ENCODE measurements at places on chromosomes 11 and 22.

GRCh38 chr11:129230006-129230405 is 37.9 kb upstream of the ARHGAP32 start:
- no peak for DNase-seq

- DNase-seq = no peak
These were observed 411 bp upstream of the EXPH5 start for GRCh38 chr11:108593923-108594434.

DNA sequence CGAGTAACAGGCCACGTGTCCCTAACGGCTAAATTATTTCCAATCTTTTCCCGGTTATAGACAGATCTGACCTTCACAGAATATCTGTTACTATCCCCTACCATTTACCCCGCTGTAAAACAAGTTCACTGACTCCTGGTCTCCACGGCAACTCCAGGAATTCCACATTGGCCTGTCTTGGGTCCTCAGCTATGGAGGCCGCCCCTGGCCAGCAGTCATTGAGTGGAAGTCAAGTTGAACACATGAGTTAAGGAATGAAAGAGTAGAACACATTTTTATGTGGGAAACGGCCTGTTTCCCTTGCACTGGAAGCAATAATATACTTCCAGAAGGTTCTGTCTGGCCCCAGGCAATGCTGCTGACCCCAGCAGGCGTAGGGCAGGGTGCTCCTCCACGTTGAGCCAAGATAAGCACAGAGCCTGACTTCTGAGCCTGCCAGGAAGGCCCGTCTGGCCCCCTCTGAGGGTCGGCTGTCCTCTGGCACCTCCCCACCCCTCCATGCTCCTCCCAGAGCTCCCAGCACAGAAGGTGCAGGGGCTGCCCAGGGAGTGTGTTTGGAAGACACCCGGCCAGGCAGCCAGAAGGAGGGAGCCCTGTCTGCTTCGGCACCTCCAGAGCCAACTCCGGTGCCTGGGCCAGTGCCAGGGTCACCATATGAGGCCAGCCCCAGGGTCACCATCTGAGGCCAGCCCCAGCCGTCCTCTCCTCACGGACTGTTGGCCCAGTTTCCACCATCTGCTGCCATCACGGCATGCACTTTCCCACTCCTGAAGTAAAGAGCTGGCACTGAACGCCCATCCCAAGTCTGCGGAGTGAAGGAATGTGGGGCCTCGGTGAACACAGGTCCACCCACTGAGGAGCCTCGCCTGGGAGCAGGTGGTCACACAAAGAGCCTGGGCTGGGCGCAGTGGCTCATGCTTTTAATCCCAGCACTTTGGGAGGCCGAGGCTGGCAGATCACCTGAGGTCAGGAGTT is 813.2 kb downstream of the BRD1 start:
- DNase-seq = no peak

DNA sequence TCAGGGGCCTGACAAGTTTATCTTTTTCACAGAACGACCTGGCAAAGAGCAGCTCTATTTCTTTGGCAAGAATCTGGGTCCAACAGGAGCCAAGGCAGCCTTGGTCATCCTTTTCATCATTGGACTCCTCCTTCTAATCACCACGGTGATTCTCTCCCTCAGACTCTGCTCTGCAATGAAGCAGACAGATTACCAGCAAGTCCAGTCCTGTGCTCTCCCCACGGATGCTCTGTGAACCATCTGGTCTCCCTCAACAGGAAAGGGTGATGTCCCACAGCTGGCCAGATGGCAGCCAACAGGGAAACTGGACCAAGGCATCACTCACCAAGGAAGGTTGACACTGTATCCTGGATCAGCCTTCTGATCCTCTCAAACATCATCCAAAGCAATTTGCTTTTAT is 17.0 kb upstream of the PANX1 start:
- no peak for DNase-seq

DNA sequence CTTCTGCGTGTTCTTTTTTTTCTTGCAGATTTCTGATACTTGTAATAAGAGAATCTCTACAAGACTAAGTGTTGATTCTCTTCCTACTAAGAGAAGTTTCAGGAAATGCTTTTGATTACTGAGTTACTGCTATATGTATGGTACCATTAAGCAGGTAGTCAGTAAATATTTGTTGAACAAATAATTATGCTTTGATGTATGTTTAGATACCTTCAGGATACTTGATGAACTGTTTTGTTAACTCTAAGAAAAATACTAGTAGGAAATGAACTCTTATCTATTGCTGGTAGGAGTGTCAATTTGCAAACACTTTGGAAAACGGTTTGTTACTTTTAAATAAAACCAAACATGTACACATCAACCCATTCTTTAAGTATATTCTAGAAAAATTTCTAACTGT is 90.6 kb downstream of the TMEM135 start:
- DNase-seq = no peak

DNA sequence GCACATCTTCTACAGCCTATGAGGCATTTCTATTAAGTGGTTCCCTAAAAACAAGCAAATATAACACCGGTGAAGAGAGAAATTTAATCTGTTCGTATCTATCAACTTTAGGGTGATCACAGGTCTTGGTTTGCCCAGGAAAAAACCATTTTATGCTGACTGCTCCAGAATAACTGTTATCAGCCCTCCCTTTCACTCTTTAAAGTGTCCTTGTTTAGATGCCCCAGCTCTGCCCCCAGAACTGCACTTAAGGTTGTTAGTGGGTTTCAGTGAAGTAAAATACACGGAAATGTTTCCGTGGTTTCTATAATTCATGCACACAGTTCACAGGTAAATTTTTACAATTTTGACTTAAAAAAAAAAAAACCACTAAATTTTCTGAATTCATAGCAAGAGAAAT is 70.0 kb downstream of the NARS2 start:
- no peak for DNase-seq

GRCh38 chr11:126186025-126186698 is 25.3 kb downstream of the RPUSD4 start:
- DNase-seq = no peak

- no peak for DNase-seq
These were observed 194.3 kb downstream of the SWAP70 start for GRCh38 chr11:9858218-9858617.

DNA sequence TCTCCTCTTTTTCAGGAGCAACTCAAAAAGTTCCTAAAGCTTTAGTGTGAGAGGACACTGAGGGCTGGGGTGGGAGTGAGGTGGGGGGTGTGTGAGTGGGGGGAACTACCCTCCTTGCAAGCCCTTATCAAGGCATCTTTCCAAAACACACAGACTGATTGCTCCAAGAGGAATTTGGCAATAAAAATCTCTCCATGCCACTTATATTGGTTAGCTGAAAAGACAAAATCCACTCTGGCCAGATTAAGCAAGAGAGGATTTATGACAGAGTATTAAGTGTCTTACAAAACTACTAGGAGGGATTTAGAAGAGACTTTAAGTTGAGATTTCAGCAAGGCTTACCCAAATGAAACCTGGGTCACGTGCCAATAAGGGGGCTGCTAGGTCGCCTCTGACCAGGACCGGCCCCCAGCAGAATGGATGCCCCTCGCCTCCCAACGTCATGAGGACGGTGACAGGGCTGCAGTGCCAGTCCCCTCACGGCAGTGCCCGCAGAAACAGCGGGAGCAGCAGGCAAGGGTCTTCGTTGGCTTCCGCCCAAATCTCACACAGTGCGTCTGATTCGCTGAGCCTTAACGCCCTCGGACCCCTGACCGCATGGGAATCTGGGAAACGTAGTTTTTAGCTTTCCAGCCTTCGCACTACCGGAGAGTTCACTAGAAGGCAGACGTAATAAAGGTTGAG is 22.1 kb upstream of the CTR9 start:
- DNase-seq = no peak

DNA sequence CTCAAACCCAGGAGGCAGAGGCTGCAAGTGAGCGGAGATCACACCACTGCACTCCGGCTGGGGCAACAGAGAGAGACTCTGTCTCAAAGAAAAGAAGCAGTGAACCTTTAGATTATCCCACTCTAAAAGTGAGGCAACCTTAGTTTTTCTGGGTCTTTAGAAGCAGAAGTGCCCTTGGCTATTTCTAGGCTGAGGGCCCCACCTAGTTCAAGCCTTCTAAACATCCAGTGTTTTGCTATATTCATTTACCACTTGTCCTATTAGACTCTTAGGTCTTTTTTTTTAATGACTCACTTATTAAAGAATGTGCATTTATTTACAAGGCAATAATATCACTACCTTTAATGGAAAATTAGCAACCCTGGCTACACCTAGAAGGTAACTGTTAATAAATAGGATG is 16.7 kb upstream of the EHF start:
- DNase-seq = no peak

GRCh38 chr22:37675930-37676735 is 697 bp downstream of the LGALS1 start:
- no peak for DNase-seq

GRCh38 chr11:100923555-100923954 is 206.1 kb downstream of the PGR start:
- peak; percentile 46 for DNase-seq

DNA sequence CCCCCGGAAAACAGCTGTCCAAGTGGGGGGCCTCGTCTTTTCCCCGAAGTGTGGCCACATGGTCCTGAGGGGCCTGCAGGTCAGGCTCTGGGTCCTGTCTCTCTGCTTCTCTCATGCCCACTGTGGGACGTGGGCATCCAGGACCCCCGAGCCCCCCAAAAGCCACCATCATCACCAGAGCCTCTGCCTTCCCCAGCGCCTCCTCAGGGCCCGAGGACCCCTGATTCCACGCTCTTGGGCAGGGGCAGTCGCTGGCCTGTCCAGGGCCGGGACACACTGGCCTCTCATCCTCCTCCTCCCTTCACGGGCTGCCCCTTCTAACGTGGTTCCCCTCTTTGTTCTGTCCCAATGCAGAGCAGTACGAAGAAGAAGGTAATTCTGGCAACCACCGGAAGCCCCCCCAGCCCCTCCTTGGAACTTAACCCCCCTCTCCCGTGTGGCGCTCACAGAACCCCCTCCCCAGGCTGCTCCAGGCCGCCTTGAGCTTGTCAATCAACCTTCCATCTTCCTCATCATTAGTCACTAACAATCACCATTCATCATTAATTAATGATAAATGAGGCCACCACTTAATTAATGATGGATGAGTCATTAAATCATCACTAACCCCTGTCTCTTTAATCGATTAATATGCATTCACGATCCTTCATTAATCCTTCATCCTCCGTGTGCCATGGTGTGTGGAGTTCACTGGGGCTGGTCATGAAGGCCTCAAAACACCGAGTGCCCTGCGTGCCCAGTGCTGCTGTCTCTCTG is 3.9 kb downstream of the TNNT3 start:
- no peak for DNase-seq

GRCh38 chr11:1559111-1559951 is 12.7 kb downstream of the DUSP8 start:
- DNase-seq = no peak

DNA sequence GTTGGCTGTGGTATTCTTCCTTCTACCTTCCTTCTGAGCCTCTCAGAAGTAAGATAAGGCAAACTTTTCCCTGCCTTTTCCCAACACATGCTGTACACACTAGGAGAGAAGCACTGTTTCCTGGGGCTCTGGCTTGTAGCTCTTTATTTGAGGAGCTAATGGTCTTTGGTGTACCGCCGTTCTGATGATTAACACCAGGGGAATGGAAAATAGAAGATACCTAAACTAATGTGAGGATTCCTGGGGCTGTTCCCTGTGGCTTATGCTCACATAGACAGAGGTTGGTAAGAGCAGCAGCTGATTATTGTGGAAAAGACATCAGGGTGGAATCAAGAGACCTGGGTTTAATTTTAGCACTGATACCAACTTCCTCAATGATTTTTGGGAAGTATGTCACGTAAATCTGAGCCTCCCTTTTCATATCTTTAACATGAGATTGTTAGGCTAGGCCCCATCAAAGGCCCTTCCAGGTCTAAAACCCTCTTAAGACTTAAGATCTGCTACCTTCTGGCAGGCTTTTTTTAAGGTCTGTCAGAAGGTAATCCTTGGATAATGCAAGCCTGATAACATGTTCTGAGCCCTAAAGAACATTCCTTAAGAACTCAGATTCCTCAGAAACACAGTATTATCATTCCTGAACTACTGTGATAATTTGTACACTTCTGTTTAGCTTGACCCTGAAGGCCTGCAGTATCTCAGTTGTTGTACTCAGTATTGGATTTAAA is 24.8 kb upstream of the RCE1 start:
- DNase-seq = no peak

- DNase-seq = no peak
These were observed 154.3 kb upstream of the TBCEL start for GRCh38 chr11:120869516-120870011.

DNA sequence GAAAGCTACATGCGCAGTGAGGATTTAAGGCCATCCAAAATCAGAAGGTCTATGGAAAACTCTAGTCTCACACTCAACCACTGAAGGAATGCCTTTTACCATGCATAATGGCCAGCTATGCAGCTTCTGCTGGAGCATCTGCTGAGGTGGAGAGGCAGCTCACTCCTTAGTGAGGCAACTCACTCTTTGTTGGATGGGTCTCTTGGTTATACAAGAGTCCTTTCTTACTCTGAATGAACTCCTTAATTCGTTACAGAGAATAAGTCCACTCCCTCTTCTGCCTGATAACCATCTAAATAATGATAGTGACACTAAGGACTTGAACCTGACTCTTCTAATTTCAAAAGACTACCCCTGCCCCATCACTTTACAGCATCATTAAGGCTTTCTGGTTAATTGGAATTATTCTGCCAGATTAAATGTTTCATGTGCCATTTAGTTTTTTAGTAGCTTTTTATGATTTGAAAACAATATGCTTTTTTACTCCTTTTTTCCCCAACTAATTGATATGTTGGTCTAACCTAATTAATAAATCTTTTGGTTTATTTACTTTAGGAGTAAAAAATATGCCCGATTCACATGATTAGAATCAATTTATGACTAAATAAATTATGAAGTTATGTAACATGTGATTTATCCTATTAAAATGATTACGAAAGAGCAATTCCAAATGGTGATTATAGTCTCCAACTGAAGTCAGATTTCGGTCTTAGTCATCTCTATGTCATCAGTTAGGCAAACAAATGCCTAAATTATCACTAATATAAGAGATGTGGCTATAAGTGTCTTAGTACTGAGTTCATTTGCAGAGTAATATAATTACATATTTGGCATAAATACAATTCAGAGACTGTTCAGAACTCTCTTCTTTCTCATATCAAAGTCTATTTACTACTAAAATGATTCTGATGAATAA is 286.7 kb upstream of the CCDC90B start:
- DNase-seq = no peak

DNA sequence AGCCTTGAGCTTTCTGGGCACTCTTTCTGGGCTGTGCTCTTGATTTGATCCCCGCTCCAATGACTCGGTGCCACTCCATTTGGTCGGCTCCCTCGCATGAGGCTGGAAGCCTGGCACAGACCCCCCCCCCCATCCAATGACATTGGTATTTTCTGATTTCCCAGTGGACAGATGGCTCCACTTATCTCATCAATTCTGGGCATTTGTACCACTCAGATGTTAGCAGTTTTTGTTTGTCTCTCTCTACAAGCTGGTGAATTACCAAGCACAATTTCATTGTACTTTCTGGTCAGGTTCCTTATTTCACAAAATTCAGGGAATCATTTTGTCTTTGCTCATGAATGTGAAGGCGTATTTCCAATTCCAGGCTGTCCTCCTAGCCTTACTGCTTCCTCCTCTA is 9.1 kb downstream of the DNAL4 start:
- DNase-seq = no peak
